ENCODE measurements at places on chromosomes 7 and 10. TPM values are rescaled to one million over a fixed set of nuclear protein-coding genes. Genes with fewer than 3 reads are reported as not detected.

GRCh38 chr7:26550492-26550891 lies 258.8 kb downstream of the SNX10 start:
- DNase-seq, result no peak

GRCh38 chr10:72184156-72184555 lies 31.7 kb upstream of the ANAPC16 start:
- no peak for DNase-seq

DNA sequence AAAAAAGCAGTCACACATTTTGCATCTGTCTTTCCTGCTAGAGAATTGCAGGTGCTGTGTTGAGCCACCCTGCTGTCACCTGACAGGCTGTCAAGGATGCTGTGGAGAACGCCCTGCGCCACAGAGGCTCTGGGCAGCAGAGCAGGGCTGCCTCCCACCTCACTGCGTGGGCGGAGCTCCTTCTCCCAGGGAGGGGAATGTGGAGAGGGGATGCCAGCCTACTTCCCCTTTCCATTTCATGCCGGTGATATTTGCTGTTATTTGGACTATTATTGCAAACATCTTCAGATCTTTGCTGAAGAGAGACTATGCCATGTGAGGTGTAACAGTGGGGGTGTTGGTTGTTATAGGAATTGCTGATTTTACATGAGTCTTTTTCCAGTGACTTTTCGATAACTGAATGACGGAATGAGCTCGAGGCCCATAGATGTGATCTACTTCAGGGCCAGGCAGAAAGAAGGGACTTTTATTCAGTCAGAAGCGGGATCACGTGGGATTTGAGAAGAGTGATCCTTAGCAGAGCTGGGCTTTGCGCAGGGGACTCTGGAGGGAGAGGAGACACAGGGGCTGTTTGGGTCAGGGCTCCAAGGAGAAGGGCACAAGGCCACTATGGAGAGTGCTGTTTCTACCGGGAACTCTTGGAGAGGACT lies 13.6 kb upstream of the PRKAG2 start:
- DNase-seq, result no peak

DNAJC12 gene
- total RNA-seq, result 2.6 TPM

ELFN1 gene
- 15.3 TPM for total RNA-seq
